Common myeloid progenitor, CD34-positive (primary cell): ENCODE measurements at places on chromosomes 4 and X.

- DNase-seq = peak; percentile 5
Measured at GRCh38 chr4:65033899-65034298, 624.6 kb upstream of the TECRL start.

DNA sequence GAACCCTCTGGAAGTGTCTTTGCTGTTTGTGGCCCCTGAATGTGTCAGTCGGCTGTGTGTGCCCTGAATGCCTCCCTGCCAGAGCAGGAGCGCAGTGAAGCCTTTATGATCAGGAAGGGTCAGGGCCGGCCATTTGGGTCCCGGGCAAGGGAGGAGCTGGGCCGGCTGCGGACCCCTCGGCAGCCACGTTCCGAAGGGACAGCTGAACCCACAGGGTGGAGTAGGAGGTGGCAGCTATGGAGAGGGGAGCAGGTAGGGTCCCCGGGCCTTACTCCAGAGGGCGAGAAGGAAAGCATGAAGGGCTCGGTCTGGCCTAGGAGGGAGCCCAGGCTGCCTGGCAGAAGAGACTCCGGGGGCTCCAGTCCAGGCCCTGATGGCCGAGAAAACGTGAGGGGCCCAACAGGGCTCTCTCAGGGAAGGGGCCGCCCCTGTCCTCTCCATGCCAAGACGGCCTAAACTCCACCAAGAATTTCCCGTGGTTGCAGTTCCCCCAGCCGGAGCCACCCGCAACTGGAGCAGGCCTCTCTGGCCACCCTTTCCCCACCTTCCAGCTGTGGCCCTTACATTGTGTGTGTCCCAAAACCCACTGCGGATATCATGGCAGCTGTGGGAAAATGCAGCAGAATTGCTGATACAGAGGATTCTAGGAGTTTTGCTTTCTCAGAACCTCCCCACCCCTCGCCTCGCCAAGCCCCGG is 182.2 kb upstream of the STK26 start:
- DNase-seq = no peak

DNA sequence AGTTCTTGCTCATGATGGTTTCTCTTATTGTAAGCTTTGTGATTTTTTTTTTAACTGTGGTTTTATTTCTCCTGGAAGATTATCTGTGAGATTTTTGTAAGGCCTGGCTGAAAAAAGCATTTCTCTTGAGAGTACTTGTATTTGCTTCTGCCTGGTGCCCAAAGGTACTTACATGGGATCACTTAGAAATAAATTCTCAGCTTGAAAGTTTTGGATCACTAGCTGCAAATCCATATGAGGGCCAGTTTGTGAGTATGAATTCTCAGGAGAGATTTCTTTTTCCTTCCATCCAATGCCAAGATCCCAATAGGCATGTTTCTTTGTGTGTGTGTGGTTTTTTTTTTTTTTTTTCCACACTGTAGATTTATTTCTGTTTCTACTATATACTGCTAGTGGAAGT is 1884.7 kb upstream of the PCDH7 start:
- DNase-seq = no peak

DNA sequence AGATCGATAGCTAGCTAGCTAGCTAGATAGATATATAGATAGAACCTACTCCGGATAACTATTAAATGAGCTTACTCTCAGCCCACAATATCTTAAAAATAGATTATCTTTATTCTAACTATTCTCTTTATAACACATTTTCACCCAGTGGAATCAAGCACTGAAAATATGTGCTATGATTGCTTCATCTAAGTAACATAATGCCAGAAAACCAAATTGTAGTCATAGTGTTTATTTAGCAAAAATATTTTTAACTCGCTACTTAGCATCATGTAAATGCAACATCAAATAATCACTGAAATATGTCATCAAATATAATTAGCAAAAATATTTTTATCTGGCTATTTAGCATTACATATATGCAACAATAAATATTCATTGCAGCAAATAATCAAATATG is 1.5 kb downstream of the TMEM156 start:
- no peak for DNase-seq

GRCh38 chrX:42585842-42586621 is 191.9 kb downstream of the PPP1R2C start:
- no peak for DNase-seq

GRCh38 chr4:22522206-22522605 is 6.3 kb upstream of the ADGRA3 start:
- DNase-seq = no peak

DNA sequence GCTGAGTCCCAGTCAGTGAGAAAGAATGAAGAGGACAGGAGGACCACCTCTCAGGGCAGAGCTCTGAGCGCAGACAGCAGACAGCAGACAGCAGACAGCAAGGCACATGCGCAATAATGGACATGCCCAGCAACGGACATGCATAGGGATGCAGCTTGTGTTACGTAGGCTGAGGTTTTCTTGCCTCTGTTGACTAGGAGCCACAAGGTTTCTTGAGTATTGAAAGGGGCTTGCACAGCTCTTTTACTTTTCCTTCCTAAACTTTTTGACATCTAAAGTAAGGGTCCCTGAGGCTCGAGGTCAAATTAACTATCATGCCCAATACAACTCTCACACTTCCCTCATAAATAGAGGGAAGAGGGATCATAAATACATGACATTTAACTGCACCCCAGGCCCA is at the start of gene PAGE3:
PAGE3 (minus strand) TSS at position 101 of the 400 bp plus-strand sequence. CDS start 1,013 bp downstream, outside the sequence.
- no peak for DNase-seq

- no peak for DNase-seq
Measured at GRCh38 chr4:87500092-87500462, 29.1 kb downstream of the SPARCL1 start.

DNA sequence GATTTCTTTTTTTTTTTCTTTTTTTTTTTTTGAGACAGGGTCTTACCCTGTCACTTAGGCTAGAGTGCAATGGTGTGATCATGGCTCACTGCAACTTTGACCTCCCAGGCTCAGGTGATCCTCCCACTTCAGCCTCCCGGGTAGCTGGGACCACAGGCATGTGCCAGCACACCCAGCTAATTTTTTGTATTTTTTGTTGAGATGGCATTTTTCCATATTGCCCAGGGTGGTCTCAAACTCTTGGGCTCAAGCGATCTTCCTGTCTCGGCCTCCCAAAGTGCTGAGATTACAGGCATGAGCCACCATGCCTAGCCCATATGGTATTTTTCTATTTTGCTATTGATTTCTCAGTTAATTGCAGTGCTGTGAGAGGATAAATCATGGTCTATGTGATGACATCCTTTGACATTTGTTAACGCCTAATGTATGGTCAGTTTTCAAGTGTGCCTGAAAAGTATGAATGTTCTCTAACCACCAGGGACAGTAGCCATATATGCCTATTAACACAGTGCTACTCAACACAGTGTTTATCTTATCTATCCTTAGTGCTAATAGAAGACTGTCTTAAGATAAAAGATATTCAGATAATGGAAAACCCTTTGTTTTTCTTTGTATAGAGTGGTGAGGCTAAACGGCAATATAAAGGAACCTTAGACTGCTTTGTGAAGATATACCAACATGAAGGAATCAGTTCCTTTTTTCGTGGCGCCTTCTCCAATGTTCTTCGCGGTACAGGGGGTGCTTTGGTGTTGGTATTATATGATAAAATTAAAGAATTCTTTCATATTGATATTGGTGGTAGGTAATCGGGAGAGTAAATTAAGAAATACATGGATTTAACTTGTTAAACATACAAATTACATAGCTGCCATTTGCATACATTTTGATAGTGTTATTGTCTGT is 9.1 kb upstream of the HSPA4L start:
- DNase-seq = no peak

DNA sequence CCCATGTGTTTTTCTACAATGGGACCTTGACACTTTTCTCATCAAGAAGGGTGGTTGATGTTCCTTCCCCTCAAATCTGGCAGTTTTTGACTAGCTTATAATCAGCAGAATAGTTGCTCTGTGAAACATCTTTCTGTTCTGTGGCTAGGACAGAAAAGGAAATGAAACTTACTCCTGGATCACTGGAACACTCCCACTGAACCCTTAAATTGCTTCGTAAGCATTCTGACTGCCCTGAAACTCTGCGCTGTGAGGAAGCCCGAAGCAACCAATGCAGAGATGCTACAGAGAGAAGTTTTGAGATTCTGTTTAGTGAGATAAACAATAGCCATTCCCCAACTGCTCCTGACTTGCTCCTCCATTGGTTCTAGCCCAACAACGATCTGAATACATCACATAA is 602.2 kb downstream of the CENPC start:
- no peak for DNase-seq

DNA sequence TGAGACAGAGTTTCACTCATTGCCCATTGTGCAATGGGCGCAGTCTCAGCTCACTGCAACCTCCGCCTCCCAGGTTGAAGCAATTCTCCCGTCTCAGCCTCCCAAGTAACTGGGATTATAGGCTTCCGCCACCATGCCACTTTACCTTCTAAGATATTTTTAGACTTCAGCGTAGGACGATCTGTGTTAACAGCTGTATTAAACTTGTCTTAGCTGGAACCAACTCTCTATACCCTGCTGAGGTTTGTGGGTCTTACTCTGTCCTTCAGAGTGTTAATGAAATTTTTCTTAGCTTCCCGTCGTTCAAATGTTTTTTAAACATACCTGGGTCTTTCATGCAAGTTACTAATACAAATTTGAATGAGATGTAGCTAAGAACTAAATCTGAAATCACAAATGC is 14.7 kb downstream of the TMEM165 start:
- DNase-seq = no peak

GRCh38 chrX:134074151-134074550 is 88.8 kb upstream of the GPC3 start:
- no peak for DNase-seq

DNA sequence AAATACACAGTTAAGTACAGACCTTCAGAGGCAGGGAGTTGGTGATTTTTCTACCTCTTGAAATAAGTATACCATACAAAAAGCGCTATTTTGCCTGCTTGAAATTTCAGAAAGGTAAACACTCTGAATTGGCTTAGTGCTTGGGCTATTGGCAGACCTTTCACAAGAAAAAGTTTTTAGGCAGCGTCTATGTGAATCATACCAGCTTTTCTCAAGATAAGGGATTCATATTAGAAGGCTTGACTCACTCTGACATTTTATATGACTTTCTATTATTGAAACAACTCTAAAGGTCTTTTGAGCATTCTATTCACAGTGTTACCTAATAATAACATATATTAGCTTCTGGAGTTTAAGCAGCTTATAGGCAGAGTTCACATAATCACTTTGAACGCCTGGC is 286.4 kb upstream of the FAT1 start:
- no peak for DNase-seq

GRCh38 chr4:137238456-137239162 is 293.7 kb downstream of the PCDH18 start:
- DNase-seq = no peak

- no peak for DNase-seq
Measured at GRCh38 chr4:128357286-128357685, 69.7 kb upstream of the PGRMC2 start.

DNA sequence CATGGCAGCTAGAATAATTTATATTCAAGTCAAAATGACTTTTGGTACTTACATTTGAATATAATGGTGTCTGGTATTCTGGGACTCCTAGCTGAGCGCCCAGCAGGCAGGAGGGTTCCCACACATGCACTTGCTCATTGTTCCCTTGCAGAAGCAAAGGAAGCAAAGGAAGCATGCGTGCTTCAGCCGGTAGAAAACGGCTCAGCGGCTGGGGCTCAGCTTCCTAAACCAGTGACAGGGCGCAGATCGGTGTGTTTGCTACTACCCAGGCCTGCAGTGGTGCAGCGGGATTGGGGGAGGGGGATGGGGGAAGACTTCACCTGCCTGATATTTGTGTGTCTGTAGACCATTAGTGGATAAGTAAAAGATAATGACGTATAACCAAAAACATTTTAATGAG is 978.3 kb upstream of the TENM3 start:
- no peak for DNase-seq
